Upper lobe of right lung (tissue), 1 donor: ENCODE measurements at places on chromosomes 3 and 15. TPM values are rescaled to one million over a fixed set of nuclear protein-coding genes. Genes with fewer than 3 reads are reported as not detected.
A peak's percentile ranks its signal among the peaks of the same experiment; 100 is the strongest.

- no peak for DNase-seq
These were observed 1011.9 kb downstream of the VGLL3 start for GRCh38 chr3:85979034-85979433.

GRCh38 chr3:157592769-157593168 lies 89.6 kb upstream of the VEPH1 start:
- DNase-seq, result no peak

Gene CIDEC
- not detected for total RNA-seq

DNA sequence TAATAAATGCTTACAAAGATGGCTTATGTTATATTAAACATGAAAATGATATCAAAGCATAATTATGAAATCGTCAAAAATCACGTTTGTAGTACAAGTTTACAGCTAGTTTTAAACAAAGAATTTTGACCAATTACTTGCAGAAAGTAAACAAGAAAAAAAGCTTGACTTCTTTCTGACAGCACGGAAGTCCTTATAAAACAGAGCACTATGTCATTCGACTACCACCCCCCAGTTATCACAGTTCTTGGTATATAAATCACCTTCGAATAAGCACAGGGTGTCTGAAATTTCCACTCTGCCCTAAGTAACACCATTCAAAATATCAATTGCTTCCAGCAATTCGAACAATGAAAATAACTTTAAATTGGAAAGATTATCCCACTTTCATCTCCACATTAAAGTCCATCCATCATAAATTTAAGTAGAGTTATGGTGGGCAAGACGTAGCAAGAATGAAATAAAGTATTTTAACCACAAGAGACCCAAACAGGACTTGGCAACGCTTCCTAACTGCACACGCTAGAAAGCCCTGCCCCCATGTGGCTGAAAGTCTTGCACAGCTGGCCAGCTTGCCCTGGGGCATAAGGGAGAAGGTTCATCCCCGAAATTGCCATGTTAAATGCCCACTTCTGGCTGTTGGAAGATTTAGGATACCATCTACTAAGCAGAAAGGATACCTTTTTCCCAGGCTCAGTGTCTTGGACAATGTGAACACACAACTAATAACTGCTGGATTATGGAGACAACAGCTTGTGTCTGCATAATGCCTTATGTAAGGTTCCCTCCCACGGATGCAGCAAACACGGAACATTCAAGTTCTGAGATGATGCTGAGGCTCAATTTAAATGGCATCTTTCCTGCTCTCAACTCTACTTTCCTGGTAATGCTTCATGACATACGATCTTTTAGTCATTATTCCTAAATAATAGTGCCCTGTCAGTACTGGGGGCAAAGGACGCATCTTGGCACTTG lies 116.4 kb upstream of the TJP1 start:
- no peak for DNase-seq

GRCh38 chr15:99365242-99365641 lies 114.0 kb downstream of the LRRC28 start:
- DNase-seq, result no peak

DNA sequence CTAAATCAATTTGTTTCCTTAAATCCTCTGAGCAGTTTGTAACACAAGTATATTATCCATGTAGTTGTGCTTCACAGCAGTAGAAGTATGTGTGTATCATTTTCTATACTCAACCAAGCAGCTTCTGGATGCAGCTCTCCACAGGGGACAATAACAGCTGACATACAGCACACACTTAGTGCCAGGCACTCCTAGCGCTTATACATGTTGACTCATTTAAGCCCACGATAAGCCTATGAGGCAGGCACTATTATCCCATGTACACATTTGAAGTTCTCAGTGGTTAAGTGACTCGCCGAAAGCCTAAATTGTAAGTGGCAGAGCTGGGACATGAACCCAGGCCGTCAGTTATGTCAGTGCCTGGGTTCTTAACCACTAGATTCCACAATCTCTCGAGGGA lies 20.3 kb upstream of the LPP start:
- no peak for DNase-seq

Gene THRB
- 19.7 TPM for total RNA-seq

GRCh38 chr15:23467110-23467600 lies 20.1 kb upstream of the GOLGA6L2 start:
- DNase-seq, result no peak

Gene ADAMTSL3
- 26.2 TPM for total RNA-seq

- DNase-seq, result no peak
These were observed 100.6 kb downstream of the IGF2BP2 start for GRCh38 chr3:185724251-185724650.

Gene TRANK1
- 38.5 TPM for total RNA-seq

Gene MME
- total RNA-seq, result 79.1 TPM

Gene CAMK2N2
- total RNA-seq, result not detected

GRCh38 chr15:41905036-41905793 lies 11.4 kb upstream of the SPTBN5 start:
- DNase-seq, result no peak

- DNase-seq, result peak; percentile 53
These were observed 44.8 kb downstream of the ROPN1B start for GRCh38 chr3:126013751-126014156.

- DNase-seq, result no peak
These were observed 88.5 kb upstream of the PFN2 start for GRCh38 chr3:150059241-150059640.

DNA sequence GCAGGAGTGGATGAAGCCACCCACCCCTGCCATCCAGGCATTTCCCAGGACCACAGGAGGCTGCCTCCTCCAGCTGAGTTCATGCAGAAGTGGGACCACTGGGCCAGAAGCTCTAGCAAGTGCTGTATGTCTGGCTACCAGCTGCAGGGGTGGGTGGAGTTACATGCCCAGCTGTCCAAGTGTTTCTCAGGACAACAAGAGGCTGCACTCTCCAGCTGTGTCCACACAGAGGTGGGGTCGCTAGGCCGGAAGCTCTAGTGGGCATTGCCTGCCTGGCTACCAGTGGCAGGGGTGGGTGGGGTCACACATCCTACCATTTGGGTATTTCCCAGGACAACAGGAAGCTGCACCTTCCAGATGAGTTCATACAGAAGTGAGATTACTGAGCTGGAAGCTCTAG lies 234.0 kb upstream of the PPP2R3A start:
- DNase-seq, result no peak

DNA sequence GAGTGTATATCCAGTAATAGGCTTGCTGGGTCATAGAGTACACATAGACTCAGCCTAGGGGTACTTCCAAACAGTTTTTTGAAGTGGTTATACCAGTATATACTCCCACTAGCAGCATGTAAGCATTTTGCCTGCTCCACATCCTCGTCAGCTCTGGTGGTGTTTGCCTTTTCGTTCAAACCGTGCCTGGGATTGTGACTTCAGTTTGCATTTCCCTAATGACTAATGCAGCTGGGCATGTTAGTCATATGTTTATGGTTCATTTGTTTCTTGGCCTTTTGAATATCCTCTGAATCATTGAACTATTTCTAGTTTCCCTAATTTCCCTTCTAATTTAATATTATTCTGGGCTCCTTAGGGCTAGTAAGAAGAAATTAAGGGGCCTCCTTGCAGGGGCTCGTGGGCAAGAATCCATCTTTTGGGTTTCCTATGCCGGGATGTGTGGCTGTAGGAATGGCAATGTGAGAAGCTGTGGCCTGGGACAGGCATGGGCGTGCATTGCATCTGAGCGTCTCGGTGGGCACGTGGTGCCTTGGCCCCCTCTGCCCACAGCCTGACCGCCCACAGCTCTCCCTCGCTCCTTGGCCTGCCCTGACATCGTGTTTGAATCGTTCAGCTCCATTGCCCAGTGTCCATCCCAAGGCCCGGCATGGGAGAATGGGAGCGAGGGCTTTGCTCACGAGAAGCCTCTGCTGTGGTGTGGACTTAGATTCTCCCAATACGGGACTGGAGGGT lies 26.4 kb downstream of the FAH start:
- no peak for DNase-seq

GRCh38 chr15:65916664-65917406 lies 47.5 kb downstream of the RAB11A start:
- DNase-seq, result peak; percentile 74

Gene PLSCR2
- total RNA-seq, result not detected

DNA sequence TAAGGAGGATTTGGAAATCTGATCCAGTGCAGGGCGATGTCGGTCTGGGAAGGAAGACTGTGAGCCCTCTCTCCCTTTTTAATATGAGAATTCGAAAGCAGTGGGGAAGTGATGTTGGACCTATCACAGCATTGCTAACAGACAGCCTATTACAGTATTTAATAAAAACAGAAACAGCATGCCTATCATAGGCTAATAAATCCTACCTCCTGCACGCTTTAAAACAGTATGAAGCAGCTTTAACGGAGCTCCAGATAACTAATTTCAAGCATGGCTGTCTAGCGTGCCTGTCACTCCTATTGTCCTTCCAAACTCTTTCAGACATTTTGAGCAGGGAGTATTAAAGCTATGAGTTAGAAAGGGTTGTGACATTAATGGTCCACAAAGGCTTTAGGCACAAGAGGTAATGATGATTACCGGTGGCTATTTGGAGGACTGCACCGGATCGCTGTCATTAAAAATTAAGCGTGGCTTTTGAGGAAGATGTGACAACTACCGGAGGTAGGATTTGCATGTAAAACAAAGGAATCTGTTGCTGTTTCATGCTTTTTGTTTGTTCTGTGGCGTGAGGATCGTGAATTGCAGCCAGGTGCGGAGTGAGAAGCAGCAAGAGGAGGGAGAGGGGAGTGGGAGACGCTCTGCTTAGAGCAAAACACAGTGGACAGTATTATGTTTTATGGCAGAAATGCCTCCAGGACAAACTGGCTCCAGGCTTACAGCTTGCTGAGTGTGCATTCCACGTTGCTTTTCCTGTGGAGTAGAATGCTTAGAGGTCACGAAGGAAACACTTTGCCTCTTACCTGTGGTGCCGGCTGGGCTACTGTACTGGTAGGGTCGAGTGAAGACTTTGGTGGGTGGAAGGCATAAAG lies at the start of gene KCNMB2:
KCNMB2 (plus strand) TSS at position 226 of the 869 bp plus-strand sequence.
- no peak for DNase-seq

Gene CHRFAM7A
- 1.1 TPM for total RNA-seq

Gene SH3GL3
- 3.4 TPM for total RNA-seq

DNA sequence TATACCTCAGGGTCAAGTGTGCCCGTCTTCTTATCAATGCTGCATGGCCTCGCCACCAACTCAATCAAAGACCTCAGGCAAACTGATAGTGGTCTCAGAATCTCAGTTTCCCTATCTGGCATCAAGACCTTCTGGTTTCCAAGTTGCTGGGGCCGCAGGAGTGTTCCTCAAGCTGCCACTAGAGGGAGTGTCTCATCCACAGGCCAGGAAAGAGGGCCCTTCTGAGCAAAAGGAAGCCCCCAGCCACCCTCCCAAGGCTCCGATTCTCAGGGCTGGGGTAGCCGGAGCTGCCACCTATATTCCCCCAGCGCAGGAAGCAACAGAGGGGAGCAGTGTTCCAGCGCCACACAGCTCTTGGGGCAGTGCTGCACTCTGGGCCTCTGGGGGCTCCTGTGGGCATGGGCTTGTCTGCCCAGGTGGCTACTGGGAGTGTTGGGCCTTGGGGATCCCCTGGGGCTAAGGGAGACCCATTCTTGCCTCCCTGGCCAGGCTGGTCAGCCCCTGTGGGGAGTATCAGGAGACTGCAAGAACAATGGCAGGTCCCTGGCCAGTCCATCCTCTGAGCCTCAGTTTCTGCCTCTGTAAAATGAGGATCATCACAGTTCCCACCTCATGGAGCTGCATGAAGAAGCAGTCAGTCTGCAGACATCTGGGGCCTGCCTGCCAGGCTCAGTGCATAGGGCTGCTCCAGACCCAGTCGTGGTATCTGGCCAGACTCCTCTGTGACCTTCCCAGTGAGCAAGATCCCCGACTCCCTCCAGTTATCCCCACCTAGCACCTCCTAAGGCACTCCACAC lies 23.4 kb upstream of the SEC13 start:
- no peak for DNase-seq

DNA sequence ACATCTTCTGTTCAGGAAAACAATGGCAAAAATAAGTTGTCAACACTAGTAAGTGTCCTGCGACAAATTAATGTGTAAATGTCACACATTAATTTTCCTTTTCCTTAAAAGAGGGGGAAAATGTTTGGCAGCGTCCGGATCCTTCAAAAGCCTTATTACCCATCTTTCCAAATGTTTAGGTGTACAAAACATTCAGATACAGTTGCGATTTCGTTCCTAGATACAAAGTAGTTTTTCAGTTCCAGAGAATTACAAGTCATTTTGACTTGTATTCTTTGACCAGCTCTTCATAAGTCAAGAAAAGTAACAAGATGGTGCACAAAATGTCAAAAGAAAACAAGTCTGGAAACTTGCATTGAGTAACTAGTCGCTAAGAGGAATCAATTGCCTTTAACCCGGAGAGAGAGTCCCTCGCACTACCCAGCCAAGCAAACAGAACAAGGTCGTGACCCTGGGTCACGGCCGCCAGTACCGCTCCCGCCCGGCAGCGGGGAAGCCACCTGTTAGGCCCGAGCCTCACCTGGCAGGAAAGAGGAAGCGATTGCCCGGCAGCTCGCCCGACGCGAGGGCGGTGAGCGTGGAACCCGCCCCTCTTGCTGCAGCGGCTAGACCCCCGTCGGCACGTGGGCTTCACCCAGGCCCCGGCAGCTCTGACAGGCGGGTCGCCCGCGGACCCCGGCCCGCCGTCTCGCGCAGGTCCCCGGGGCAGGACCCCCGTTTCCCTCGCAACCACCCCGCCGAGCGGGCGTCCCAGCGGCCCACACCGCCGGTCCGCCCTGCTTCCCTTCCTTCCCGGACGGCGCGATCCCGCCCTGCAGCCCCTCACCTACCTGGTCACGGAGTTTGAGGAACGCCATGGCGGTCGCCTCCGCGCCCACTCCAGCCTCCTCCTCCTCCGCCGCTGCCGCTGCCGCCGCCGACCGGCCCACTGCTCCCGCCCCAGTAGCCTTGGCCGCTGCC lies 61.0 kb upstream of the ANKRD28 start:
- peak; percentile 87 for DNase-seq

DNA sequence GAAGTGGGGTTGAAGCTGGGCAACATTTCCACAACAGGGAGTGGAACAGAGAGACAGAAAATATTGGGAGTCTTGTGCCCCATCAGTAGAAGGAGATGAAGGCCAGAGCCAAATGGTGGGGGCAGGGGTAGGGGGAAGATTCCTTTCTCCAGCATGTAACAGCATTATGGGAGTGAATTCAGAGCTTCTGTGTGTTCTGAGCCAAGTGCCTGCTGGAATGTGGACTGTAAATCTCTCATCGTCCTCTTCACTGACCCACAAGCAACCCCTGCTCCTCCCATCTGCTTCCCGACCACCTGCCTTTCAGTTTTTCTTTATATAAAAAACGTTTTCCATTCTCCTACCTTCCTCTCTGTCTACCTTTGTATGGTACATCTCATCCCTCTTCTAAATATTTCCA lies 344.2 kb upstream of the TPRG1 start:
- no peak for DNase-seq

Gene C3orf20
- 0.14 TPM for total RNA-seq

Gene SERPINI2
- not detected for total RNA-seq

- no peak for DNase-seq
These were observed 906.6 kb downstream of the TUSC7 start for GRCh38 chr3:117616227-117616626.
